Right lobe of liver (tissue), 6 donors: ENCODE measurements at places on chromosomes 7 and 10.

- no peak for DNase-seq
Observed at GRCh38 chr7:50377356-50377755, 72.8 kb downstream of the FIGNL1 start.

DNA sequence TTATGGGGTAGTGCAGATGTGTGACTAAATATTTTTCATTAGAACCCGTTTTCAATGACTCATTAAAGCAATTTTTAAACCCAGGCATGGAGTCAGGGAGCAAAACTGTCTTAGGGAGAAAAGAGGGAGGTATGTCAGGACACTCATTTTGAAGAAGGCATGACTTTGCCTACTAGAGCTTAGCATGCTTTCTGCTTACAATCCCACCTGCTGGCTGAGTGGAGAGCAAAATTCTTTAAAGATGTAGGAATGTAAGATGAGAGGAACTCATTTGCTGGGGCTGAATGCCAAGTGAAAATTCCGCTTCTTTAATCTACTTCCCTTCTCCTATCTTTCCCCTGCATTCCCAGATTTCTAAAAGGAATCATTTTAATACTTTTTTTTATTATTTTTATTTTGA is 232.6 kb downstream of the GALNT17 start:
- DNase-seq: no peak

GRCh38 chr7:115356999-115357702 is 435.3 kb downstream of the MDFIC start:
- no peak for DNase-seq

DNA sequence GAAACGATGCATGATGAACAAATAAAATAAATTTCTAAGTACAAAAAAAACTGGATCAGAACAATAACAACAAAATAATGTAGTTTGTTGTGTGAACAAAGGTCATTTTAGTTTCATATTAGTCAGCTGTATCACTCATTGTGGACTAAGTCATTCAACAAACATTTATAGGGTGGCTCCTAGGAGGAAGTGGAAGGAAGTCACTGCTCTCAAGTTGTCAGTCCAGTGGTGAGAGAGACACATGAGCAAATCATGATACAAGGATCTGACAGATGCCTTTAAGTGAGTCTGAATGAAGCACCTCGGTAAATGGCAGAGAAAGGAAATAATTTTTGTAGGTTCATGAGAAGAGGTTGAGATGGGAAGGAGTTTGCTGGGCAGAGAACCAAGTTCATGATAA is 56.8 kb downstream of the EPDR1 start:
- no peak for DNase-seq

- DNase-seq: no peak
Observed at GRCh38 chr7:35353481-35353880, 99.6 kb upstream of the TBX20 start.

DNA sequence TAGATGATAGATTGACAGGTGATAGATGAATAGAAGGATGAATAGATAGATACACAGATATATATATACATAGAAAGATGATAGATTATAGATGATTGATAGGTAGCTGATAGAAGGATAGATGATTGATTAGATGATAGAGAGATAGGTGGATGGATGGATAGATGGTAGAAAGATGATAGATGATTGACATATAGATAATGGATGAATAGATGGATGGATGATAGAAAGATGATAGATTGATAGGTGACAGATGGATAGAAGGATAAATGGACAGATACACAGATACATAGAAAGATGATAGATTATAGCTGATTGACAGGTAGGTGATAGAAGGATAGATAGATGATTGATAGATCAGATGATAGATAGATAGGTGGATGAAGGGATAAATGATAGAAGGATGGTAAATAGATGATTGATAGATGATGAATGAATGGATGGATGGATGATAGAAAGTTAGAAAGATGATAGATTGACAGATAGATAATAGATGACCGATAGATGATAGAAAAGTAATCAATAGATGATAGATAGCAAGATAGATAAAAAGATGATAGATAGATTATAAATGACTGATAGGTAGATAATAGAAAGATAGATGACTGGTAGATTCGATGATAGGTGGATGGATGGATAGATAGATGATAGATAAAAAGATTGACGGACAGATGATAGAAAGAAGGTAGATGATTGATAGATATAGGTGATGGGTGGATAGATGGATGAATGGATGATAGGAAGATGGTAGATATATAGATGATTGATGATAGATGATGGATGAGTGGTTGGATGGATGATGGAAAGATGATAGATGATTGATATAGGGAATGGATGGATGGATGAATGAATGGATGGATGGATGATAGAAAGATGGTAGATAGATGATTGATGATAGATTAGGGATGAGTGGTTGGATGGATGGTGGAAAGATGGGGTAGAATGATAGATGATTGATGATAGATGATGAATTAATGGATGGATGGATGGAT is 80.4 kb downstream of the MICALL2 start:
- no peak for DNase-seq

DNA sequence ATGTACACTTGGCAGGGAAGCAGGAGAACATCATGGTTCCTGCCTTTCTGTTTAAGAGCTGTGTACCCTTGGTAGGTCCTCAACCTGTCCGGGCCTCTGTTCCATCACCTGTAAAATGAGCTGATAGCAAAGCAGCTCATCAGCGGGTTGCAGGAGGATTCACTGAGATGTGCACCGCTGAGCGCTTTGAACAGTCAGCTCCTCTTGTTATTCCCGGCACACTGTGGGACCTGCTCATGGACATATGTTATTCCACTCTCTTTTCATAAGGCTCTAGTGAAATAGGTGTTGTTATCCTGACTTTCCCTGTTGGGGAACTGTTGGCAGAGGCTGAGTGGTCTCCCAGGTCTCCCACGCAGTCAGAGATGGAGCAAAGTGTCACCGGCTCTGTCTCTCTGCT is 497.5 kb upstream of the ZMIZ1 start:
- no peak for DNase-seq

DNA sequence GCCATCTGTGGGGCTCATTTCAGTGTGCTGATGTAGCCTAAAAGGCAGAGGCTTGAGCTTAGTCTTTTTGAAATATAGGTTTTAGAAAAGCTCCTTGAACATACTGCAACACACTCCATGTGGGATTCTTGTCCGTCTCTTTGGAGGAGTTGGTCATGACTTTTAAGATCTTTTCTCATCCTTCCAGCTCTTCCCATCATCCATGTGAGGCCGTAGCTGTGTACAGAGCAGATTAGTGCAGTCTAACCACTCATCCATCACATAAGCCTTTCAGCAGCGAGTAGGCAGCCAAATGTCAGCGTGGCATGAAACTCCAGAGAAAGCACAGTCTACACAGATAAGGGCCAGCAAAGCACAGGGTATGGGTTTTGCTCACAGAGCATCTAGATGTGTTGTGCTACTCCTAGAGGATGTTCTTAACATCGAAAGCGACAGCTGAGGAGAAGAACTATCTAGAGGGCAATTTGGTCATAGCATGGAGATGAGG is 28.1 kb upstream of the NPVF start:
- no peak for DNase-seq

DNA sequence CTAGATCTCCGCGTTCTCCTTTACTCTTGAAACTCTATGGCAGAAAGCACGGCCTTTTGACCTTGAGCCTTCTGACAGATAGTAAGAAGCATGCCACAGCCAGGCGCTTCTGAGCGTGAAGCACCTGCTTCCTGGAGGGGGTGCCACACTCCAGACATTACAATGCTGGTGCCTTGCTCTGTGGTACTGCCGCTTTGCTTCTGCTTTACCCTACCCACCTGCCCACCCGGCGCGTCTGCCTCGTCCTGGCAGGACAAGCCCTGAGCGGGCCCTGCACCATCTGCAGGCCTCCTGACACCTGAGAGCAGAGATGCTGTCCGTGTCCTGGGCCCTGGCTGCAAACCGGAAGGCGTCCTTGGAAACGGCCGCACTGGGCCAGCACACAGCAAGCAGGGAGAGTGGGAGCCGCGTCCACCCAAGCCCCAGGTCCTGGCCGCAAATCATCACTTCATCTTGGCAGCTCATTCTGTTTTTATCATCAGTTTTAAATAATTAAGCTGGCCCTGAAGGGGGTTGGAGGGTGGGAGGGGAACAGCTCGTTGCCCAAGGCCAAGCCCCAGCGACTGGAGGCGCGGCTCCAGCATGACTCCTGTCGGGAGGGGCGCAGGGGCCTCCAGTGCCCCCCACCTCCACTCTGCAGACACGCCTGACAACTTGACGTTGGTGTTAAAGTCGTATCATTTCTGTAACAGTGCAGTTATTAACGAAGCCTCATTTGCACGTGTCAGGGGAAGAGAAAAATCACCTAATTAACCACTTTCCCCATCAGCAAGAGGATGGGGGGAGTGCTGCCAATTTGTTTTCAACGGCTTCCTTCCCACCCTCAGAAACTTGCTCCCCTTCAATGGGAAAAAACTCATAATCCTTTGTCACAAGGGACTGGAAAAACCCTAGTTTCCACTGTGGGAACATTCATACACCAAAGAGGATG is 132.2 kb downstream of the MAD1L1 start:
- DNase-seq: no peak

DNA sequence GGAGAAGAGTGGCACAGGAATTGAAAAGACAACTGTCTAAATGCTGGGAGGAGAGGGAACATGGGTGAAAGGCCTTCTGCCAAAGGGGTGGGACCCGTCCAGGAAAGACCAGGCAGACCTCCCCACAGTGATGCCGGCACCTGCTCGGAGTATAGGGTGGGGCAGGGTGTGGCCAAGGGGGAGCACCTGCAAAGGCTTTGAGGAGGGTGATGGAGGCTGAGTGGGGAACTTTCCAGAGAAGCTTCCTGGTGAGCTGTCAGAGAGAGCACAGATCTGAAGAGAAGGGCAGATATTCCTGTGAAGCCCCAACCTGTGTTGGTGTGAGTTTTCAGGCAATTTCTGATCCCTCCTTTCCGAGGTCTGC is 263.4 kb upstream of the GRB10 start:
- DNase-seq: no peak

GRCh38 chr7:86664486-86664885 is 20.8 kb downstream of the GRM3 start:
- no peak for DNase-seq

GRCh38 chr10:119316729-119317097 is 109.3 kb downstream of the GRK5 start:
- DNase-seq: no peak

GRCh38 chr10:8576281-8576680 is 521.8 kb downstream of the GATA3 start:
- DNase-seq: no peak

DNA sequence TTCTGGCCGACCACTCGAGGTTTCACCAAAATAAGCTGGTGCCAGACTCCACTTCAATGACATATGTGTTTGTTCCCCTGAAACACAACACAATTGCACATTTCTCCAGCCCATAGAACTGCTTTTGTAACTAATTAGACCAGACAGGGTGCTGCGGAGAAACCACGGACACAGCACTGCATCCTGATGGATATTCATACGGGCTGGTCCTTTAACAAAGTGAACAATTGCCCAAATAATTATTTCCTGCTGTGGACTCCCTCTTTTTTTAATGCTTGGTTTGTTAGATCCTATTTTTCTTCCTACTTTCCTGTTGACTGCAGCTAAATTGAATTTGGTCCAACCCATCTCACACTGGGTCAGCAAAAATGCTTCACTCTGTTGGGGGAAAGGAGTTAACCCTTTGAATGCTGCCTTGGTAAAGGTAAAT is 198.6 kb upstream of the BMPER start:
- no peak for DNase-seq

DNA sequence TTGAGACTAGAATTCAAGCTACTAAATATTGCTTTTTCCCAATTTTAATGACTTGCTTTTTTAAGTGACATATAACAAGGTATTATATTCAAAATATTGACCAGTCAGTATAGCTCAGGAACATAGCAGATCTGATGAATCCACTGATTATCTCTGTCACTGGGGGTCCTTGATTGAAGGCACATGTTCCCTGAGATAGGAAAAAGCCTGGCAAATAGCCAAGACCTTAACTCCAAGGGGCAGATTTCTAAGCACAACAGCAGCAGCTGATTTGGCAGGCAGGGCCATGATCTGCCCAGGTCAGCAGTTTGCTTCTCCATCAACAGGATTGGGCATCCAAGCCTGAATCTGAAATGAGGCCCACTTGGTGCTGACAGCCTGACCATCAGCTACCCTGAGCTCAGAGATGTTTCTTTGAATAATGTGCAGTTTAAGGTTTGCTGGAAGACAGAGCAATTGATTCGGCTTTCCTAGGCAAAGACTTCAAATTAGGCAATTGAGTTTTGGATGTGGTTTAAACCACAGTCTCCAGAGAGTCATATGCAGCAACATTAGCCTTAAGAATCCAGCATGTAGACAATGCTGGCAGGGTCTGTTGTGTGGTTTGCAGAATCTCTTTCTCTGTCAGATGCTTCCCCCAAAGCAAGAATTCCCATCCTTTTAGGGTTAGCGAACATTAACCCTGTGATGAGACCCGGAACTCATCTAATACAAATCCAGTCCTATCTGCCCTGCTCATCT is 352.6 kb downstream of the ADRA2A start:
- no peak for DNase-seq

DNA sequence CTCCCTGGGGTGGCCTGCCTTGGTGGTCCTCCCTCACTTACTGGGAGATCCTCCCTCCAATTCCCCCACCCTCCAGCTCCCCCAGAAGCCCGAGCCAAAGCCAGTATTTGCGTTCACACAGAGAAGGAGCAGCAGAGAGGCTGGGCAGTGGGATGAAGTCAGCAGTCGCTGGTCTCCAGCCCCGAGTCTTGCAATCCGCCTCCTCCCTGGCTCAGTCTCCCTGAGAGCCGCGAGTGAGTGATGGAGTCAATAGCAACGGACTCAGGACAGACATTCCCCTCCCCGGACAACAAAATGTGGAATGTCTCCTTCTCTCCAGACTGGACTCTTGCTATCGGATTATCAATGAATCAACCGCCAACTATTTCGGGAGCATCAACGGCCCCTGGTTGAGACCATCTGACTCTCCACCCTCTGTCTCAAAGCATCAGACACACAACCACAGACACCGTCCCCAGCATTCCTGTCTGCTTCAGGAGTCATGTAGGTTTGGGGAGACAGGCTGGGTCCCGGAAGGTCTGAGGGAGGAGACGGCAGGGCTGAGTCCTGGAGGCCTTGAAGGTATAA is 178.4 kb downstream of the SH3PXD2A start:
- DNase-seq: no peak

DNA sequence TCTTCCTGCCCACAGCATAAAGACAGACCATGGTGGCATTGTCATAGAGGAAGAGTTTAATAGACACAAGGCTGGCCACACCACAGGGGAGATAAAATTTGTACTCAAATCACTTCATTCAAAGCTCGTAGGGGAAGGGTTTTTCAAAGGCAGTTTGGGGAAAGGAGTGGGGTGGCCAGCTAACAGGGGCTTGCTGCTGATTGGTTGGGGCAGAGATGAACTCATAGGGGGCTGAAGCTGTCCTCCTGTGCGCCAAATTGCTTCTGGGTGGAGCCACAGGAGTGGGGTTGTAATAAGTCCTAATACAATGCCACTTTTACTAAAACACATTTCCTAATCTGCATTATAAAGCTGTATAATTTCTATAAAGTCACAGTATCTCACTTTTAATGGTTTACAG is 22.5 kb downstream of the PDZD8 start:
- no peak for DNase-seq

DNA sequence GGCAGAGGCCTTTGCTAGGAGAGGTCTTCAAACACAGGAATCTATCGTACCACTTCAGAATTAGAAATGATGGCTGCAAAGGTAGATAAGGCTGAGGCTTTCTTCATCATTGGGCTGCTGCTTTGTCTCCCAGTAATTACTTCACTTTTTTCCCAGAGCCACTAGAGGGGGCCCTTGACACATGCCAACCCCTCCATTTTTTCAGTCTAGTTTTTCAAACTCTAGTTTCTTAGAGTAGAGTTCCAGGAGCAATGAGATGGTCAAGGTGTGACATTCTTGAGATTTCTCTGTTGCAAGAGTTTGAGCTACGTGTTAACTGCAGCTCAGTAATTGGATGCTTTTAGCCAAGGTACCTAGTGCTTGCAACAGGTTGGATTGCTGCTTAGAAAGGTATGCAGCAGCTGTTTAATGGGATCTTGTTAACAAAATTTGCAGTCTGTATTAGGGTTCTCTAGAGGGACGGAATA is 33.8 kb upstream of the RBM20 start:
- no peak for DNase-seq
